EH (cell line): ENCODE measurements at places on chromosomes 7 and 10.

DNA sequence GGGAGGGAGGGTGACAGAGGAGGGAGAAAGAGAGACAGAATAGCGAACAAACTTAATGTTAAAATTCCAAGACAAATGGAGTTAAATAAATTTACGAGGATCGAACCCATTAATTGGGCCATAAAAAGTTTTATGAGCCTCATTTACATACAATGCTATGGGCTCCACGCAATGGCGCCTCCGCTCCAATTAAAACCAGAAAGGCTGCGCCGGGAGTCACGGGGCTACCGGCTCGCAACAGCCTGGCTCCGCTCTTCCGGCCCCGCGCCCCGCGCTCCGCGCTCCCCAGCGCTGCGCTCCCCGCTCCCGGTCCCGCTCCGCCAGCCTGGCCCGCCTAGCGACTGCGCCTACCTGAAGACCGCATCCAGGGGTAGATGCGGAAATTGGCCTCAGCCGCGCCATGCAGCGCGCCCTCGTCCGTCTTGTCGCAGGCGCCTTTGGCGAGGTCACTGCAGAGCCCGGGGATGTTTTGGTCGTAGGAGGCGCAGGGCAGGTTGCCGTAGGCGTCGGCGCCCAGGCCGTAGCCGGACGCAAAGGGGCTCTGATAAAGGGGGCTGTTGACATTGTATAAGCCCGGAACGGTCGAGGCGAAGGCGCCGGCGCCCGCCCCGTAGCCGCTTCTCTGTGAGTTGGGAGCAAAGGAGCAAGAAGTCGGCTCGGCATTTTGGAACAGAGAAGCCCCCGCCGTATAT, 513 bp downstream of the HOXA7 start:
- peak; percentile 52 for DNase-seq

GRCh38 chr10:15483215-15484075, 112.4 kb upstream of the FAM171A1 start:
- DNase-seq = no peak

GRCh38 chr10:131730771-131731497, 169.9 kb upstream of the PPP2R2D start:
- no peak for DNase-seq

DNA sequence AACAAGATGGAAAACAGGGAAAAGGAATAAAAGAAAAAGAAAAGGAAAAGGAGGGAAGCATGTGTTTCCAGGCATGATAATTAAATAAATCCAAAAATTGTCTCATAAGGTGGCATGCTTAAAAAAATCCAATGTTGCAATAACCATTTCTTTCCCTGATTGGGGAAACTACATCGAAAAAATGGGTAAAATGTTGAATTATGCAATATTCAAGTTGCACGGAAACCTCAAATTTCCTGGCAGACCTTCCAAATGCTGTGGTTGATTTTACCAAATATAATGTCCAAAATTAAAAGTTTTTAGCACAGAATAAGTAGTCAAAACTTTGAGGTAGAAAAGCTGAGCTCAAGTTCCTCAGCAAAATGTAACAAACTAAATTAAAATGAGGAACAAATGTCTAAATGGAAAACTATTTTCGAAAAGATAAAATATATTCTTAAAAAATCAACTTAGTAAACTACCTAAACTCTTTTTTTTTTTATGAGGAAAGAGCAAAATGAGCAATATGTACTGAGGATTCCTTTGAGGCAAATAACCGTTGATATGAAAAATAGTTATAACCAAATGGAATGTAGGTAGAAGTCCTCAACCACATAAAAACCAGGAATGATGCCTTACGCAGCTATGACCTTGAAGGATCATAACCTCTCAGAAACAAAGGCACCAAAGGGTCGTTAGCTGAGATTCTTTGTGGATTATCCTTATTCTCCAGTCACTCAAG, 52.6 kb downstream of the MACC1 start:
- DNase-seq = no peak

DNA sequence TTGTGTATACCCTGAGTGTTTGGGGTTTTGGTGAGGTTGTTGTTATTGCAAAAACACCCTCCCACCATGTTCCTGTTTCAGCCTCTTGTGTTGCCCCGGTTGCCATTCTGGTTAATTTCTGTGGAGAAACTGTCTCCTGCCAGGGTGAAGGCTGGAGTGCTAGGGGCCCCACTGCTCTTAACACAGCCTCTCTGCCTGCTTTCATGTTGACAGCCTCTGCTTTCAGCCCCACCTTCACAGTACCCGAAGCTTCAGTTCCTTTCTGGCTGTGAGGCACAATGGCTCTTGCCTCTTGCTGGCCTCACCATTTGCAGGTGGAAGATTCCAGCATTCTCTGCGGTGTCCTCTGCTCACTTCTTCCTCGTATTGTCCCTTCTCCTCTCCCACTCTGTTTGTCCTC, 19.2 kb downstream of the SLC18A2 start:
- DNase-seq = no peak

- DNase-seq = peak; percentile 75
Measured at GRCh38 chr10:102781921-102782557, 38.3 kb downstream of the WBP1L start.

GRCh38 chr7:97845622-97846203, 26.5 kb downstream of the ASNS start:
- peak; percentile 31 for DNase-seq

DNA sequence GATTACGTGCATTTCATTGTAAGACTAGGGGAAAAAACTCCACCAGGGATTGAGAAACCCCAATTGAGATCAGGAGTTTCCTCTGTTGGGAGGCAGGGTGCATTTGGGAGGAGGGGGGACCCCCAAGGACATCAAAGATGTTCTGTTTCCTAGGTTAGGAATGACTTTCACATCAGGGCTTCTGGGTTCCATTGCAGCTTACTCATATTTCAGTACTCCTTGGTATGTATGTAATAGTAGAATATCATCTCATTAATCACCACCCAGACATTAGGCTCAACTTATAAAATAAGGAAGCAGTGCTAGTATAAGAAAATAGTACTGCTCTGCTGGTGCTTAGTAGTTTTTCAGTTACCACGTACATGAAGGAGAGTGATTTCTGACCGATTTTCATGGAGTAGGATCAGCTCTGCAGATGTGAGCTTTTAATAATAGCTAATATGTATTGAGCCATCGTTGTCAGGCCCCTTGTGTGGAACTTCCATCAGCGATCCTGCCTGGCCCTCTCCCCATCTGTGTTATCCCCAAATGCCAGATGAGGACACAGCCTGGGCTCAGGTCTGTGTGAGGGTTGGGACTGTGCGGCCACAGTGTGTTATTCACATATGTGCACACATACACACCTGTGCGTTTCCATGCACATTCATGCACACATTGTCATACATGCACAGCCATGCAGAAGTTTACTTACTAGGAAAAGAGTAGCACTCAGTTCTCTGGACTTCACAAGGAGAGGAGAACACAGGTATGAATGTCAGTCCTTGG, 23.5 kb downstream of the UPP1 start:
- DNase-seq = peak; percentile 79

DNA sequence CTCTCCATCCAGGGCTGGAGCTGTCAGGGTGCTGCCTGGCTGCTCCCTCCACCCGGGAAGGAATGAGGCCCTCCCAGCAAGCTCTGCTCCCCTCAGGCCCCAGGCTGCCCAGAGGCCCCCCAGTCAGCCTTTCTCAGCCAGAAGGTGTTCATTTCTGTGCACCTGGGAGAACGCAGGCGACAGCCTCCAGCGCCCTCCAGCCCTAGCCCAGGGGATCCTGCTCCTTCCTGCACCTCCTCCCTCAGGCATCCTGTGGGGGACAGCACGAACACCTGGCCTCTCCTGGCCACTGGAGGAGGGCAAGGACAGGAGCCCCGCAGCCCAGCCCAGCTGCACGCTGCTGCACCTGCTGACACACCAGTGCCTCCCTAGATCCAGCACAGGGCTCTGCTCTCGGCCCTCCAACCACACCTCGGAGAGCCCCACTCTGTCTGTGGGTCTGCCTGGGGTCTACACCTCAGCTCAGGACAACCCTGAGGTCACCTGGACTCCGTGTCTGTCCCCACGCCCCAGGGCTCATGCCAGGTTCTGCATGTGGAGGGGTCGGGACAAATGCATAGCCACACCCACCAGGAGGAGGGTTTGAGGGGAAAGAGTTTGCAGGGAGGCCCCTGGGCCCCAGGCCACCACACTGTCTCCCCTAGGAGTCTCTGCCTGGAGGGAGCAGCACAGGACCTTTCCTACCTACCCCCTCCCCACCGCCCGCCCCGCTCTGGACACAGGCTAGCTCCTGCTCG, 7.4 kb upstream of the PWWP2B start:
- DNase-seq = no peak

- peak; percentile 84 for DNase-seq
Measured at GRCh38 chr7:139619367-139619657, 95.8 kb downstream of the CLEC2L start.

DNA sequence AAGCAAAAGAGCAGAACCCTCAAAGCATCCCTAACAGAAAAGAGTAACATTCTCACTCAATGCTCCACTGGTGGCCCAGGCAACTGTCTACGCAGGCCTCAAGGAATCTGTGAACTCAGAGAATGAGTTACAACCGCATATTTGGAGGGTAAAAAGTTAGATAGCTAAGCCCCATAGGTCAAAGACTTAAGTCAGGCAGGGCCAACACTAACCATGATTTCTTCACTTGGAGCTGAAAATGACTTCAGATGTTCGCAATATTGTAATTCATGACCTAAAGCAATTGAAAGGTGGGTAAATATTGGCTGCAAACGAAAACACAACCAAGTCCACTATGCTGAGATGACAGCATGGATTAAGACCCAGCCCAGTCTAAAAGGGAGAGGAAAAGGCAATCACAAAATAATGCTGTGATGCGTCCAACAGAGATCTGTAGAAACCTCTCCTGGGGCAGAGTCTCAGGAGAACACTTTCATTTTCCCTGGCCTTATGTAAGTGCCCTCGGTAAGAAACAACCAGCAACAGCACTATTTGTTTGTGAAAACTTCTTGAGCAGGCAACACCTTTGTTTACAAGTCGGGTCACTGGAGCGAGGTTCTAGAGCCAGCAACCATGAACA, 176.5 kb downstream of the TNS3 start:
- no peak for DNase-seq

GRCh38 chr7:111103678-111104274, 12.8 kb downstream of the LRRN3 start:
- no peak for DNase-seq

- DNase-seq = no peak
Measured at GRCh38 chr10:20627087-20627486, 270.0 kb downstream of the NEBL start.

DNA sequence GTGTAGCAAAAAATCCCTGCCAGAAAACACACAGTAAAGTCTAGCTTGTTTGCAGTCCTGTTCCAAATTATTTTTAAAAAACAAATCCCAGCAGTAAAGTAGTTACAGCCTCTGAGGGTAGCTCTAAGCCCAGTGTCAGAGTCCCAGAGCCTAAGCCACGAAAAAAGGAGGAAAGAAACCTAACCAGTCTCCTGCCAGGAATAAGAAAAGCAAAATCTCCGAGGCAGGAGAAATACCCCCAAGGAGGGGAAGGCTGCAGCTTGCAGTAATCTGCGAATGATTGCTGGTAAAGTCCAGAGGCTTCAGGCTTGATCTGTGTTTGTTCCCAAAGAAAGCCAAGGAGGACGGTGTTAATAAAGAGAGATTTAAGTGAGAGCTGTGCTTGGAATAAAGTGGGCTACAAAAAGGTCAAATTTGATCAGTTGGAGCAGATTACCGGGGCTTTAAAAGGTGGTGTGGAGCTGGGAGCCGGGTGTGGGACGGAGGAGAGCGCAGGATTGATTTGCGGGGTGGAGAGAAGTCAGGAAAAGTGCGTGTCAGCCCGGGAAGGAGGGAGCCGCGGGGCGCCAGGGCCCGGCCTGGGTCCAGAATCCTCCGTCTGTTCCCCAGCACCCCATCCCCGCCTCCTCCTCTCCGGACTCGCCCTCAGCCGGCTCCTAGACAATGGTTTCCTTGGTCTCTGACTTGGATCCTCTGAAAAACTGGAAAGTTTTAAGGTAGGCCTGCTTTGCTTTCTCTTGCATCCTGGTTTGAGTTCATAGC, 219.4 kb upstream of the CELF2 start:
- no peak for DNase-seq

DNA sequence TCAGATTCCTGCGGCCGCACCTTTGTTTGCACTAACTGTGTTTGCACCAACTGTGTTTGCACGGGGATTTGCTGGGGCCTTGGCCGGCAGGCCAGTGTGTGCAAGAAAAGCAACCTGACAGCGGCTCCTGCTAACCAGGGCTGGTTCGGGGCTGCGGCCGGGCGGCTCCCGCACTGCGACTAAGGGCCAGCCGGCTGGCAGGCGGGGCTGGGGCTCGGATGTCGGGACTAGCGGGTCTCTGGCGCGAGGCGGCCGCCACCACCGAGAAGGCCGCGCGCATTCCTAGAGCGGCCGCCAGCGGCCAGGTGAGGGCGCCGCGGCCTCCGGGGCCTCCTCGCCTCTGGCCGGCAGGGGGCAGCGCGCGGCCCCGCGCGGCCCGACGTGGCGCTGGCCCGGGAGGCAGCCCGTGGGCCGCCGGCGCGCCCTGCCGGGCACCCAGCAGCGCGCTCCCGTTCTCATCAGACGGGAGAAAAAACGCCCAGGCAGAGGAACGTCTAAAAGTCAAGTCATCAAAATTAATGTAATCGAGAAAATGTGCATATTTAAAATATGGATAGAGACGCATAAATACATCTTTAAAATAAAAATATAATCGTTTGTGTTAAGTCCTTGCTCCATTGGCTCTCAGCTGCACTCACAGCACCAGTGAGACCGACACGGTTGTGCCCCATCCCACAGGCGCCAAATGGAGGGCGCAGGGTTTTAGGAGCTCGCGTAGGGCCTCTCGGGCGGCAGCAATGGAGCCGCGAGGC, 38.5 kb downstream of the ZNF777 start:
- peak; percentile 32 for DNase-seq

DNA sequence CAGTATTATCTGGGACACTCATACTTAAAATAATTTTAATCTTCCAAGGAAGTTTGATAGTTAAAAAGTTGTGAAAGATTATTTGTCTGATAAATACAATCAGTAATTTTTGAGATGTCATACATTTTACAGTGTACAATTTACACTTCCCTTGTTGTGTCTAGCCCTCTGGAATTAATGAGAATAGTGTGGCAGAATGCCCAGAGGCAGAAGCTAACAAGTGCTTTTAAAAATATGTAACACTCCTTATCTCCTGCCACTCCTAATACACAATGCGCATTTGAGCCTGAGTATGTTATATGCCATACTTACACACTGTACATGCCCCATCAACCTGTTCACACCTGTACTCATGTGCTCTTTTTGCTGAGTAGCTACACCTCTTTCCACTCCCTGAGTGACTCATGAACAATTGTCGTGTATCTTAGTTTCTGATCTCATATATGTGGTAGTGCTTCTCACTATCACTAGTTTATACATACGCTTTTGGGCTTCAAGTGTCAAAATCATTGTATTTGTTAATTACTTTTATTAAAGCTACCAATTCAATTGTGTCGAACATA, 106.9 kb upstream of the GNAI1 start:
- DNase-seq = peak; percentile 33

GRCh38 chr7:148395352-148395811, 195.2 kb upstream of the C7orf33 start:
- no peak for DNase-seq

- peak; percentile 84 for DNase-seq
Measured at GRCh38 chr7:128266883-128267594, 26.0 kb downstream of the LEP start.

- DNase-seq = no peak
Measured at GRCh38 chr10:103171278-103171677, 21.8 kb downstream of the NT5C2 start.

- no peak for DNase-seq
Measured at GRCh38 chr10:52239771-52240170, 74.3 kb upstream of the DKK1 start.

- DNase-seq = peak; percentile 0
Measured at GRCh38 chr7:89837515-89837914, 316.8 kb upstream of the STEAP1 start.
